ENCODE measurements at places on chromosomes 7 and 10.

GRCh38 chr7:129351320-129351719 lies 82.9 kb upstream of the STRIP2 start:
- DNase-seq = peak; percentile 19

DNA sequence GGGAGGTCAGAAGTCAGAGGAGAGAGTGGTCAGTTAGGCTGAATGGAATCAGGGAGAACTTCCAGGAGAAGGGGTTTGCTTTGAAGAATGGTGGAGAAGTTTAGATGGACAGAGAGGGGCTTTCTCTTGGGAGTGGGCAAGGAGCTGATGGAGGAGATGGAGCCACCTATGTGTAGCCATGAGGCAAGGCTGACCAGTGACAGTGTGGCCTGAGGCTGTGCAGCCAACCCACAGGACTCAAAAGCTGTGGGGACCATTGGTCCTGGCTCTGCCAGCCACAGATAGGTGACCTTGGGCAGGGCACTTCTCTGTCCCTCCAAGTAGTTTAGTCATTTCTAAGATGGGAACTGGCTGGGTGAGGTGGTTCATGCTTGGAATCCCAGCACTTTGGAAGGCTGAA lies 18.7 kb downstream of the NEURL1 start:
- no peak for DNase-seq

DNA sequence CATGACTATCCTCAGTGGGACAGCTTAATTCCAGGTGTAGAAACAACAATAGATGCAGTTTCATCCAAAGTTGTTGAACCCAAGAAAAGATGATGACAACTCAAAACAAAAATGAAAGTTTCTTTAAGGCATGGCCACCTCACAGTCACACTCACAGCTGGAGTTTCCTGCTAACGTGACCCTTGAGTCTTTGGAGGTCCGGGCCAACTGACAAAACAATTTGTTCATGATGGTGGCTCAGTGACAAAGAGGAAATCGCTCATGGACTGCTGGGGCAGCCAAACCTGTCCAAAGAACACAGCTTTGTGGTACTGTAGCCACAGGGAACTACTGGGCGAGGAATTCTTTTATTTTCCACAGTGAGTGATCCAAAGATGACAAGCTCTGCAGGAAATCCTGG lies 96.0 kb upstream of the JCAD start:
- DNase-seq = peak; percentile 16

GRCh38 chr7:132817949-132818348 lies 241.7 kb upstream of the PLXNA4 start:
- DNase-seq = peak; percentile 22

DNA sequence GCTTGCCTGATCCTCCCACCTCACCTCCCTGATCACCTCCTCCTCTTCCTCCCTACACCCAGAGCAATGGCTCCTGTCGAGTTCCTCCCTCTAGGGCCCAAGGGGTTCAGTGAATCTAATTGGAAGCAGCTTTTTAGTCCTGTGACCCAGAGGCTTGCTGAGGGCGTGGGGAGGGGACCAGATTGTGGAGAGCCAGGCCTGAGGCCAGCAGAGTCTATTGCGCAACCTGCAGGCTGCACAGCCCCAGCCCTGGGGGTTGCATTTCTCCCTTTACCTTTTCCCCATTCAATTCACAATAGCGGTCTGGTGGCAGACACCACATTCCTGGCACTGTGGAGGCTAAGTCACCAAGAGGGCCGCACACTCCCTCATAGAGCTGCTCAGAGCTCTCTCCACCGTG lies 32.5 kb downstream of the GHRHR start:
- no peak for DNase-seq

DNA sequence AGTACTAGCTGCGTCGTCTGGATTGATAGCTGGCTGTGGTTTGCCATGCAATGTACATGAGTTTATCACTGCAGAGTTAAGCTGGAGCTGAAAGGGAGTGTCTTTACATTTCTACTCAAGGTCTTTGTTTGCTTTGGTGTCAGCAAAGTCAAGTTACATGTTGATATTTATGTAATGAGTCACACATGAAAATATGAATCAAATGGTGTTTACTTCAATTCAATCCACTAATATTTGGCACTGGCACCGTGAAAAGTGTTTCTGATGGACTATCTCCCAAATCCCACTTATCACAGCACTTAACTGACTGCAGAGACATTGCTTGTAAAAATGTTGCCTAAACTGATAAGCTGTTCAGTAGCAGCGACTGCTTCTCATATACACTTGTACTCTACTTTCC lies 395.9 kb downstream of the TFEC start:
- no peak for DNase-seq

GRCh38 chr7:116984917-116985316 lies 31.6 kb downstream of the ST7 start:
- no peak for DNase-seq

- DNase-seq = no peak
Observed at GRCh38 chr7:2803755-2804154, 40.4 kb downstream of the GNA12 start.

- no peak for DNase-seq
Observed at GRCh38 chr10:20949967-20950366, 52.9 kb upstream of the NEBL start.

- no peak for DNase-seq
Observed at GRCh38 chr10:113933894-113934532, 79.6 kb downstream of the NHLRC2 start.

- DNase-seq = no peak
Observed at GRCh38 chr10:119384127-119384526, 158.4 kb downstream of the RGS10 start.

DNA sequence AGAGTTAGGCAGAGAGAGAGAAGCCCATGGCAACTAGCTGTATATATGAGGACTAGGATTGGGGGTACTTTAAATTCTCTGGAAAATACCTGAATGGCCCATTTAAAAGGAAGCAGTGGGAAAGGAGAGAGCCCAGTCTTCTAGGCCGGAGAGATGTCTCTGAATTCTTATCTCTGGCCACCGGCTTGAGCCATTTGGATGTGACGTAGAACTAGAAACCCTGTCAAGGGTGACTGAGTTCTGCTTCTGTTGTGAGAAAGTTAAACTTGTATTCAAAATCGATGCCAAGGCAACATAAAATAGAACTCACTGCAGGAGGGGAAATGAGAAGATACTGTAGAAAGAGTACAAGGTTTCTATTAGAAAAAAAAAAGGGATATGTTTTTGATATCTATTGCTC lies 6.3 kb upstream of the GSTK1 start:
- no peak for DNase-seq

DNA sequence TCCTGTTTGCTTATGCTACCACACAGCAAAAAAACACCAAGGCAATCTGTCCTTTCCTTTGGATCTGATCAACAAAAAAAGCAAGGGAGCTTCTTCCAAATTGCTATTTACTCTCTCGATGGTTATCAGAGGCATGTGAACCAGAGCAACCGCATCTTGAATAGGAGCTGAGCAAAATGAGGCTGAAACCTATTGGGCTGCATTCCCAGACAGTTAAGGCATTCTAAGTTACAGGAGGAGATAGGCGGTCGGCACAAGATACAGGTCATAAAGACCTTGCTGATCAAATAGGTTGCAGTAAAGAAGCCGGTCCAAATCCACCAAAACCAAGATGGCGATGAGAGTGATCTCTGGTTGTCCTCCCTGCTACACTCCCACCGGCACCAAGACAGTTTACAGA lies 76.8 kb upstream of the FRMD4A start:
- no peak for DNase-seq

- DNase-seq = no peak
Observed at GRCh38 chr10:100647928-100648327, 97.5 kb upstream of the PAX2 start.

DNA sequence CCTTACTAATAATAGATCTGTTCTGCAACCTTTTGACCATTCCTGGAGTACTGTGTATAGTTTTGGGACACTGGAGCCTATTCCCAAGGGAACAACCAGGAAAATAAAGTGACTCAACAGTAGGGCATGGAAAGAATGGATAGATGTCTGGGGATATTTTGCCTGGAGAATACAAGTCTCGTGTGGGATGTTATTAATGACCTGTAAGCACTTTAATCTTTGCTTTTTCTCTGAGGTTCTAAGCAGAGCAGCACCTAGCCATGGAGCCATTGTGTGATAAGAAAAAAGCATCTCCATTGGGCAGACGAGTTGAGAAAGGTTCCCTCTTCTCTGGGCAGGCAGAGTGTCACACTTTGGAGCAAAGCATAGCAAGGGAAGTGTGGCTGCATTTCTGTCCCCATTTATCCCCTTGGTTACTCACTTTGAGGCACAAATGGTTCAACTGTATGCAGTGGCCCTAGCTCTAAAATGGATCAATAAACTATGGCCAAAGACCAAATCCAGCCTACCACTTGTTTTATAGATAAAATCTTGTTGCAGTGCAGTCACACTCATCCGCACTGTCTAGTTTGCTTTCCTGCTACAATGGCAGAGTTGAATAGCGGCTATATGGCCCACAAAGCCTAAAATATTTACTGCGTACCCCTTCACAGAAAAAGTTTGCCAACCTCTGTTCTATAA lies 21.0 kb upstream of the CCDC71L start:
- peak; percentile 61 for DNase-seq

DNA sequence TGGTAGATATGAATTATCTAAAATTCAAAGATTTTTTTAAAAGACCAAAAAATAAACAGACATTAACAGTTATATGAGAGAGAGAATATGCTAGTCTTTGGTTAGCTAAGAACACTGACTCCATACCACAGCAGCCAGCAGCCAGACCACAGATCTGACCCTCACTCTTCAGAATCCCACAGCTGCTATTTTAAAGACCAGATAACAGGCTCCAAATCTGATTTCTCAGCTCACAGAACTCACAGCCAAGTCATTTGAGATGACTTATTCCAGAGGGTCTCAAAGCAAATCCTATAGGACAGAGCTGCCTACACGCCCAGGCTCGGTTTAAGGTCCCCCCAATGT lies 20.4 kb downstream of the NUDCD3 start:
- no peak for DNase-seq

All from hepatic stellate cell (primary cell).